ENCODE measurements at places on chromosomes 2 and 18. TPM values are rescaled to one million over a fixed set of nuclear protein-coding genes. Genes with fewer than 3 reads are reported as not detected.

The C2orf80 gene
- total RNA-seq: 1.3 TPM

The PAX3 gene
- total RNA-seq: not detected

The FANCL gene
- total RNA-seq: 53.4 TPM

The RAPH1 gene
- 27.4 TPM for total RNA-seq

The UGT1A3 gene
- not detected for total RNA-seq

The CCDC178 gene
- not detected for total RNA-seq

The FLACC1 gene
- 0.80 TPM for total RNA-seq

GRCh38 chr2:173353556-173353955 is 1.1 kb upstream of the CDCA7 start:
- peaks cover 12% of the 10 kb centered on the region for H3K4me1 ChIP-seq
- peak overlapping the region; percentile 83 for H3K4me3 ChIP-seq
- DNase-seq: no peak
- H3K27ac ChIP-seq: no peak overlapping the region

DNA sequence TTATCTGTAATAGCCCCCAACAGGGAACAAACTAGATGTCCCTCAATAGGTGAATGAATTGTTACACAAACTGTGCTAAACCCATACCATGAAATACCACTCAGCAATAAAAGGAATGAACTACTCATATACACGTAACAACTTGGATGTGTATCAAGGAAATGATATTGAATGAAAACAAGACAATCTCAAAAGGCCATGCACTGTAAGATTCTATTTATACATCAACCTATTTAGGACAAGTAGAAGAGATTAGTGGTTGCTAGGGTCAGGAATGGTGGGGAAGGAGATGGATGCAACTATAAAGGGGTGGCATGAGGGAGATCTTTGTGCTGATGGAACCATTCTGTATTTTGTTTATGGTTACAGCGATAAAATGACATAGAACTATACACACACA is 47.1 kb downstream of the KANSL3 start:
- no peaks in the 10 kb centered on the region for H3K27me3 ChIP-seq
- H3K4me3 ChIP-seq: no peak overlapping the region
- H3K27ac ChIP-seq: no peak overlapping the region
- H3K36me3 ChIP-seq: peaks cover 29% of the 10 kb centered on the region

DNA sequence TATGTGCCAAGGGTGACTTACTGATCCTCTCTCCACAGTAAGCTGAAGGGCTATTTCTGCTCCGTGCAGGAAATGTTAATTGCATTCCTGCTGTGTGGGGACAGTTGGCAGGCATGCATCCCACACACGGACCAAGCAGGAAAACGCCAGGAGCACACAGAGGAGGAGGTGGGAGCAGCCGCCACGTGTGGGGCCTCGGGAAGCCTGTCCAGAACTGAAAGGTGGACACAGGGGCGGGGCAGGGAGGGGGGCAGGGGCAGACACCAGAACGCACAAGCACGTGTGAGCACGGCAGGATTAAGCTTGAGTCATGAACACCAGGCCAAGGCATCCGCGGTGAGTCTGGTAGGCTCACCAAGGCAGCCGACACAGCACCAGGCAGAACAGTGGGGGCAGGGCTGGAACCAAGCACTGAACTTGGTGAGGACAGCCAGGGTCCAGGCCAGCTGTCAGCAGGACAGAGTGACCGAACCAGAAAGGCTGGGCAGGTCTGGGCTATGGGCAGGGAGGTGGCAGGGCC is 177.1 kb downstream of the EIPR1 start:
- H3K36me3 ChIP-seq: no peaks in the 10 kb centered on the region
- H3K4me1 ChIP-seq: peaks cover 8% of the 10 kb centered on the region
- DNase-seq: no peak
- no peak overlapping the region for H3K4me3 ChIP-seq

DNA sequence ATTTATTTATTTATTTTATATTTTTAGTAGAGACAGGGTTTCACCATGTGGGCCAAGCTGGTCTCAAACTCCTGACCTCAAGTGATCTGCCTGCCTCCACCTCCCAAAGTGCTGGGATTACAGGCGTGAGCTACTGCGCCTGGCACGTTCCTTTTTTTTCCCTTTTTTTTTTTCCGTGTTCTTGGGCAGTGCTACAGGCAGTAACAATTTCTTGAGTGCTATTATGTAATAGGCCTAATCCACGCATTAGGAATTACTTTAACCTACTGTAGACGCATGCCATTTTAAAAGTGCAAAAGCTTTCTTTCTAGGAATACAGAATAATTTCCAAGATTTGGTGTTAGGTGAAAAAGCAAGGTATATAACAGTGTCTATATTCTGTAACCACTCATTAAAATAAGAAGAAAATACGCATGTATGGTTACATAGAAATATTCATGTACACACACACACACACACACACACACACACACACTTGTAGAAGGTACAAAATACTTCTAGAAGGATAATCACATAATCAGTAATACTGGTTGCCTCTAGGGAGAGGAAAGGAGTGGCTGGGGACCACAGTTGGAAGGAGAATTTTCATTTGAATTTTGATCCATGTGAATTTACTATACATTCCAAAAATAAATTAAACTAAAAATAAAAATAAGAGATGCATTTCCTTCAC is 92.3 kb downstream of the METTL8 start:
- no peak for DNase-seq
- no peak overlapping the region for H3K27ac ChIP-seq
- no peaks in the 10 kb centered on the region for H3K36me3 ChIP-seq
- no peak overlapping the region for H3K4me3 ChIP-seq
- no peaks in the 10 kb centered on the region for H3K27me3 ChIP-seq

GRCh38 chr2:85444629-85445172 is 26.2 kb downstream of the SH2D6 start:
- no peaks in the 10 kb centered on the region for H3K36me3 ChIP-seq
- no peak for DNase-seq

DNA sequence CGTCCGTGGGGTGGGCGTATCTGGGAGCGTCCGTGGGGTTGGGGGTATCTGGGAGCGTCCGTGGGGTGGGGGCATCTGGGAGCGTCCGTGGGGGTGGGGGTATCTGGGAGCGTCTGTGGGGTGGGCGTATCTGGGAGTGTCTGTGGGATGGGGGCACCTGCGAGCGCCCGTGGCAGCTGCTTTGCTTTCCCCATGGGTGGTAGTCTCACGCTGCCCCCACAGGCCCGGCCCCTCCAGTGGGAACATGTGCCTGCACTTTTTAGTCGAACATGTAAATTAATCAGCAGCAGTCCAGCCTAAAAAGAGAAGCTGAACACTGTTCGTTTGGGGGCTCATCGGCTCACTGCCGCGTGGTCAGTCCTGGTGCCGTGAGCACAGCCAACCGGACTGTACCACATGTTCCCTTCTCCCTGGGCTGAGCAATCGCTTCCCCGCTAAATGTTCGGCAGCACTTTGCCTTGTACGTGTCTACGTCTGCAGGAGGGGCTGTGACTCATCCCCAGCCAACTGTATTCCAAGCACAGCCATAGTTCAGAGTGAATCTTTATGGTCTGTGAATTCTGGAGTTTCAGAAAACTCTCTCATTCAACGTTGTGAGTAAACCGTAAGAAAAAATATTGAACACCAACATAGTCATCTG is 271.5 kb downstream of the AGAP1 start:
- no peak for DNase-seq
- H3K36me3 ChIP-seq: no peaks in the 10 kb centered on the region
- H3K4me3 ChIP-seq: no peak overlapping the region
- no peaks in the 10 kb centered on the region for H3K4me1 ChIP-seq
- no peaks in the 10 kb centered on the region for H3K27me3 ChIP-seq
- H3K27ac ChIP-seq: no peak overlapping the region

GRCh38 chr2:160349306-160349705 is 144.3 kb downstream of the RBMS1 start:
- no peak for DNase-seq
- H3K27me3 ChIP-seq: no peaks in the 10 kb centered on the region
- H3K27ac ChIP-seq: no peak overlapping the region
- H3K4me1 ChIP-seq: no peaks in the 10 kb centered on the region
- H3K4me3 ChIP-seq: no peak overlapping the region
- H3K36me3 ChIP-seq: 0 out of 2 replicates have a peak, but pooled peaks cover 4% of the 10 kb centered on the region

- peaks cover 6% of the 10 kb centered on the region for H3K4me1 ChIP-seq
- H3K4me3 ChIP-seq: no peak overlapping the region
- H3K27me3 ChIP-seq: no peaks in the 10 kb centered on the region
These were observed 29.9 kb downstream of the HK2 start for GRCh38 chr2:74863802-74864248.

DNA sequence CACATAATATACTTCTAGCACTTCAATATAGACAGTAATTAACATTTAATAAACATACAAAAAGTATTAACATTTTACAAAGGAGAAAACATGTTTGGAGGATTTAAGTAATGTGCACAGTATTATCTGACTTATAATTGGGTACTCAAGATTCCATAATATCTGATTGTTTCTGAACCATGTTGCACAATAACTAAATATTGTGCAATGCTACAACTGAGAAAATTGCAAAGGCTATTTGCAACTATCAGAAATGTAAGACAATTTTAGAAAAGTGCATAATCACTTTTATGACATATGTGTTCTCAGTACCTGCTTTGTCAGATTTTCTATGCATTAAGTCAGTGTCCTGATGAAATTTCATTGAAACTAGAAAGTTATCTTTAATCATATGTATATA is 934.6 kb downstream of the SOCS6 start:
- no peaks in the 10 kb centered on the region for H3K36me3 ChIP-seq
- H3K4me1 ChIP-seq: no peaks in the 10 kb centered on the region
- no peaks in the 10 kb centered on the region for H3K27me3 ChIP-seq
- DNase-seq: no peak
- H3K4me3 ChIP-seq: no peak overlapping the region
- H3K27ac ChIP-seq: no peak overlapping the region

GRCh38 chr18:45503990-45504389 is 111.3 kb upstream of the SLC14A2 start:
- H3K27me3 ChIP-seq: no peaks in the 10 kb centered on the region
- no peak for DNase-seq
- H3K36me3 ChIP-seq: no peaks in the 10 kb centered on the region
- H3K4me3 ChIP-seq: no peak overlapping the region
- no peaks in the 10 kb centered on the region for H3K4me1 ChIP-seq

DNA sequence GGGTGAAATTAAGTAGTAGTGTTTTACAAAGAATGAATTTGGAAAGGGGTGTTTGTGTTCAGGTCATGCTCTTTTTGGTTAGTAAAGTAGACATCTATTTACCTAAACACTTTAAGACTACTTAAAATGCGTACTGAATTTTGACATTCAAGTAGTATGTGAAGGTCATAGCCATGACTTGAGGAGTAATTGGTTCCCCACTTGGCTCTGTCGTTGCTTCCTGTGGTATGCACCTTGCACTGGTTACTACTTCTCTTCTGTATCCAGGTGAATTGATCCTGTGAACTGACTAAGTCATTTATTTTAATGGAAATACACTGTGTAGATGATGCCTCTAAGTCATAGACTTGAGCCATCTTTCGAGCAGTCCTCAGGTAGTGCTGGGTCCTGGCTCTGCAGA is 97.9 kb downstream of the ITGB1BP1 start:
- no peak for DNase-seq
- H3K4me1 ChIP-seq: no peaks in the 10 kb centered on the region
- H3K27me3 ChIP-seq: no peaks in the 10 kb centered on the region
- no peak overlapping the region for H3K4me3 ChIP-seq

GRCh38 chr2:173412628-173413027 is 58.0 kb downstream of the CDCA7 start:
- no peaks in the 10 kb centered on the region for H3K27me3 ChIP-seq
- no peak overlapping the region for H3K27ac ChIP-seq
- H3K36me3 ChIP-seq: no peaks in the 10 kb centered on the region
- DNase-seq: no peak
- peaks cover 2% of the 10 kb centered on the region for H3K4me1 ChIP-seq

DNA sequence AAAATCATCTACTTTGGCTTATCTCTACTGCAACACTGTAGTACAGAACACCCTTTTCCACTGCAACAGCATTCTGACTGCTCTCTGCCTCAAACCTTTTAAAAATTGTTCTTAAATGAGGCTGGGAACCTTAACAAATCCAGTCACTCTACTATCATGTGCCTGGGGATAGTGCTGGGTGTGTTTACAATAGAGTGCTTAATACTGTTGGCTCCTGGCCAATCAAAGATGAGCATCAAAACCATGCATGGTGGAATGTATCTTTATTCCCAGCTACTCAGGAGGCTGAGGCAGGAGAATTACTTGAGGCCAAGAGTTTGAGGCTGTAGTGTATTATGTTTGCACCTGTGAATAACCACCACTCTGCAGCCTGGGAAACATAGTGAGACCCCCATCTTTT is 7.4 kb downstream of the ANKAR start:
- H3K27me3 ChIP-seq: no peaks in the 10 kb centered on the region
- no peak overlapping the region for H3K27ac ChIP-seq
- H3K4me1 ChIP-seq: no peaks in the 10 kb centered on the region
- peaks cover 2% of the 10 kb centered on the region for H3K36me3 ChIP-seq
- H3K4me3 ChIP-seq: no peak overlapping the region

DNA sequence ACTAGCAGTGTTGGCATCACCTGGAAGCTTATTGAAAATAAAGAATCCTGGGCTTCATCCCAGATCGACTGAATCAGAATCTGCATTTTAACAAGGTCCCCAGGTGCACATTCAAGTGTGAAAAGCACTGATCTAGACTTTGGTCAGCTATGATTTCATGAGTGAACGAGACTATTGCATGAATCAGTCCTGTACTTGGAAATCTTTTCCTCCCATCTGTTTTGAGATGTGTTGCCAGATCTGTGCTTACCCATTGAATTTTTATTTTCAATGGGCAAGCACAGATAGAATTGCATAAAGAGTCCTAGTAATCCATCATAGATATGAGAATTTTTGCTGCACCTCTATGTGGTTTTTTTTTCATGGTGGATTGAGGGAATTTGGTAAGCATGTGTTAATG is 64.0 kb downstream of the PMS1 start:
- no peak for DNase-seq
- H3K36me3 ChIP-seq: peaks cover 2% of the 10 kb centered on the region
- H3K4me3 ChIP-seq: no peak overlapping the region
- H3K27me3 ChIP-seq: no peaks in the 10 kb centered on the region
- peaks cover 5% of the 10 kb centered on the region for H3K4me1 ChIP-seq

Data from H1 (cell line).